ENCODE measurements at places on chromosomes 2 and 18. TPM values are rescaled to one million over a fixed set of nuclear protein-coding genes. Genes with fewer than 3 reads are reported as not detected.

VPS54 gene
- 13.8 TPM for total RNA-seq

GRCh38 chr2:80070587-80070986 lies 234.0 kb downstream of the LRRTM1 start:
- no peak for DNase-seq

DNA sequence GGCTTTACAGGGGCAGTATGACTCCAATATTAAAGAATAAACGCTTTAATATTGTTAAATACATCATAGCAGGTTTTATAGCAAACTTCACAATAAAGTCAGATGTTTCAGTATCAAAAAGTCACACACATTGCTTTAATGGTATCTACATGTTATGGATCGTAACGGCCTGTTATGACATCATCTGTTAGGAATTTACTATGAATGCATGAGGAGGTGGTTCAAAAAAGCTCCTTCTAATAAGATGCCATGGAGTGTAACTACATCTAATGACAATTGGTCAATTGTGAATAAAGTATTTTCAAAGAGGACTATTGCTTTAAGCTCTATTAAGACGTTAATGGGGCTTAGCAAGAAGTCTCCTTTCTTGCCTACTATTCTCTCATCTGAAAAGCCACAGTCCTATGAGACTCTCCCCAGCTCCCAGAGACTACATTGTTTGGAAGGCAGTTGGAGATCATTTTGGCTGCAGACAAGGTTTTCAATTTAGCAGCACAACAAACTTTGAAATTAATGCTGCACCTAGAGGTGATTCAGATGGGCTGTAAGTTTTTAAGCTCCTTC lies 300.7 kb upstream of the MEIS1 start:
- DNase-seq: no peak

DNA sequence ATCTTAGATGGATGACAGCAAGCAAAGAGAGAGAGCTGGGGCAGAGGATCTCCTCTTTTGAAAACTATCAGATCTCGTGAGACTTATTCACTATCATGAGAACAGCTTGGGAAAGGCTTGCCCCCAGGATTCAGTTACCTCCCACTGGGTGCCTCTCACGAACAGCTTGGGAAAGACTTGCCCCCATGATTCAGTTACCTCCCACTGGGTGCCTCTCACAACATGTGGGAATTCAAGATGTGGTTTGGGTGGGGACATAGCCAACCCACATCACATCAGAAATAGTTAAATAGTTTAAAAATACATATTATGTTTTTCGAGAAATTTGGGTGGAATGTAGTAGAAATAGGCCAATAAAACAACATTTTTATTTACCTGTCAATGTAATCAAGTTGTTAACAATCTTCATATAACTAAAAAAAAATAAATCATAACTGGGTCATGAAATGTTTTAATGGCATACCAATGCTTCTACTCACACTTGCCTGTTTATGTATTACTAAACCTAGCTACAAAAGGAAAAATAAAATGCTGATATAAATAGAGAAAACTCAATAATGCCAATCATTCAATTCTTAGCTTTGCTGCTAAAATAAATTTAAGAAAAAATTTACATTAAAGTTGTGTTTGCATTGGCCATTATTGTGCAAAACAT lies 608.9 kb downstream of the SUCLG1 start:
- DNase-seq: peak; percentile 84

- no peak for DNase-seq
Measured at GRCh38 chr2:137812517-137812916, 151.8 kb upstream of the HNMT start.

All from mammary epithelial cell (primary cell).